ENCODE measurements at places on chromosomes 7 and 10.

GRCh38 chr7:27367179-27367932, 124.8 kb downstream of the EVX1 start:
- DNase-seq, result no peak

DNA sequence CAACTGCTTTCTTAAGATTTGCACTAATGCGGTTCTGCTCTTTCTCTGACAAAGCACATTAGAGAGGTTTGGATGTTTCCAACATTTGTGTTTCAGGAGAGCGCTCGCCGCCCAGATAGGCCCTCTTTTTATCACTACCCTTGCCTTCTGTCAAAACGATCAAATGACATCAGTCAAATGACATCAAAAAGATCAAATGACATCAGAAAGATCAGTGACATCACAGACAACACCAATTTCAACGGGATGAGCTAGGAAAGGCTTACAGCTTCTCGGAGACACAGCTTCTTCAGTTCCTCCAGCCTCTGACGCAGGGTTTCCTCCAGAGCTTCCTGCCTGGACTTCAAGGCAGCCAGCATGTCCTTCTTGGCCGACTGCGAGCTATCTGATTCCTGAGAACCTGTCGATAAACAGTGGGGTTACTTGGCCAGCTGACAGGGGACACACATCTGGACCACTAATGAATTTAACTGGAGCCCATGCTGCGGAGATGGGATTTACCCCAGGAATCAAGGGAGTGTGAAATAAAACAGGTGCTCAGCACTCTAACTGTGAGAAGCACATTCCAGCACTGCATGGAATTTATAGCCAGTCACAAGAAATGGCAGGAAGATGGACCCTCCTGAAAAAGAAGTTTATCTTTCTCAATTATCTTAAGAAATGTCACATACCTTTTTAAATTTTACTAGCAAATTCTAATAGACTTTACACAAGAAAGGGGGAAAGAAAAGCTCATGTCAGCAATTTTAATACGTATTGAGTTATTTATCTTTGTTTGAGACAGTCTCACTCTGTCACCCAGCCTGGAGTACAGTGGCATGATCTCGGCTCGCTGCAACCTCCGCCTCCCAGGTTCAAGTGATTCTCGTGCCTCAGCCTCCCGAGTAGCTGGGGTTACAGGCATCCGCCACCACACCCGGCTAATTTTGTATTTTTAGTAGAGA, 88.2 kb downstream of the PRPF18 start:
- DNase-seq, result no peak

GRCh38 chr10:91043173-91043910, 122.5 kb upstream of the ANKRD1 start:
- peak; percentile 35 for DNase-seq

- no peak for DNase-seq
These were observed 2.1 kb upstream of the ZKSCAN1 start for GRCh38 chr7:100013328-100013676.

- DNase-seq, result no peak
These were observed 235.2 kb downstream of the TMEM26 start for GRCh38 chr10:61217851-61218565.

DNA sequence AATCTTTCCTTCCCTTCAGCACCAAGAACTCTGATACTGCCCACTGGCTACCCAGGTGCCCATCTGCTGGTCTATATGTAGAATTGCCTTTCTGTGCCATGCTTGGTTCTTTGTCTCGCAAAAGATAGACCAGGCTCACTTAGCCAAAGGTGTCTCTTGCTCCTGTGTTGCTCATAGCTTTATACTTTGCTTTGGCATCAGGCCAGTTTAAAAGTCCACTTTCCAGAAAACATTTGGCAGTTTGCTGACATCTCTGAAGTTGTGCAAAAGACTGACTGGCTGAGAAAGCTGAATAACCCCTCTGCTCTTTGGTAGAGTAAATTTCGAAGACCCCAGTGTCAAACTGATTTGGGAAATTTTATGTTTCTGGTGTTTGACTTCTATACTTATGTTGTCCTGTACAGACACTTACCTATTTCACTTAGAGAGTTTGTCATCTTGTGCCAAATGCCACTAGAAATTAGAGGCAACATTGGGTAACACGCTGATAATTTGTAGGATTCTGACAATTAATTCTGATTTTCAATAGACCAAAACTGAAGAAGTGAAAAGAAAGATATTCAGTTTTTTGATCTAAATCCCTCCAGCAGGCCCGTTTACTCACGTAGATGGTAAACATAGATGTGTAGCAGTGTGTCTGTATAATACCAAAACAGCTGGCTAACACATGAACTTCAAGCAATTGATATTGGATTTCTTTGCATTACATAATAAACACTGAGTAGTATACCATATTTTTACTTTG, 91.1 kb downstream of the CPED1 start:
- DNase-seq, result no peak

DNA sequence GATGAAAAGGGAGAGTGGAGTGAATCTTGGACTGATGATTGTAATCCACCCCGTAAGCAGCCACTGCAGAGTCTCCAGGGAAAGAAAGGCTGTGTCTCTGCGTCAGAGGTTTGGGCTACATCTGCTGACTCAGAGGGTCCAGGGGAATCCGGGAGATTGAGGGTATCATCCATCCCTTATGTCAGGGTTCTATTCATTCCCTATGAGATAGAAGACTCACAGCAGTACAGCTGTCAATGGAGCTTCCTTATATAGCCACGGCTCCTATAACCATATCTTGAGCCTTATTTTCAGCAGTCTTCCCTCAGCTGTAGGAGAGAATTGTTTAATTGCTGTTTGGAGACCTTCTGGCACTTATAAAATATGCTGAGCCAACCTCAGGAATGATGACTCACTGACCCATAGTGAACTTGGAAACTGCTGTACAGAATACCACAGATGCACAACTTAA, 558.2 kb upstream of the PFKP start:
- DNase-seq, result peak; percentile 89

GRCh38 chr7:8189625-8190024, 72.3 kb downstream of the ICA1 start:
- no peak for DNase-seq

GRCh38 chr10:13271552-13272163, 28.2 kb downstream of the PHYH start:
- DNase-seq, result peak; percentile 21

- no peak for DNase-seq
These were observed 927 bp upstream of the ALOX5 start for GRCh38 chr10:45373003-45373575.

DNA sequence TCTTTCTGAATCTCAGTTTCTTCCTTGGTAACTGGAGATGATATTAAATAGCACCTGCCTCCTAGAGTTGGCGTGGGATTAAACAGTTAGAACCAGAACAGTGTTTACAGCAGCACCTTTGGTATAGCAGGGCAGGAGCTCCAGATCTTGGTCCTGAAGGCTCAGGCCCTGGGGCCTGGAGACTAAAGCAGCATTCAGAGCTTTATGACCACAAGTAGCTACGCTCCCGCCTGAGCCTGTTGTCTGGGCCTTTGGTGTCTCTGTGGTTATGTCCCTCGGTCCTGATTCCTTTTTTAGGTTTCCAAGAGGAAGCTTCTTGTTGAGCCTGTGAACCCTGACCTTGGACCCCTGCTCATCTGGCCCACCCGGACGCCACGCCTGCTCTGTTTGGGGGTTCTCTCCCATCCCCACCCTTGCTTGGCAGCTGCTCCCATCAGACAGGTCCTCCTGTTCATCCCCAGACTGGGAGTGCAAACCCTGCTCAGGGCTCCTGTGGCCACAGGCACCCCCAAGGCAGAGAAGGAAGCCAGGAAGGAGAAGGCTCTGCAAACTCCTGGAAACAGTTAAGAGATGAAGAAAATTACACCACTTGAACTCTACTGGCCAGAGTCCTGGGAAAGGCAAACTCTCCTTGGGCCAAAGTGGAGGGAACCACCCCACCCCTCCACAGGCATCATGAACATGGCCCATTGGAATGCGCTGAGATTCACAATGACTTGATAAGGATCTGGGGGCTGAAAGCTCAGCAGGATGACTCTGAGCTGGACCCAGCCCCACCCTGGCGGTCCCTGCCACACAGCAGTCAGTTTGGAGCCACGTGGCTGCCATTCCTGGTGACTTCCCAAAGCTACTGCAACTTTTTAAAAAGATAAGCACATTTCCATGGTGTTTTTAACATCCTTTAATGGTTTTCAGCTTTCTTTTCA, 50.1 kb upstream of the TMEM72 start:
- DNase-seq, result peak; percentile 94

DNA sequence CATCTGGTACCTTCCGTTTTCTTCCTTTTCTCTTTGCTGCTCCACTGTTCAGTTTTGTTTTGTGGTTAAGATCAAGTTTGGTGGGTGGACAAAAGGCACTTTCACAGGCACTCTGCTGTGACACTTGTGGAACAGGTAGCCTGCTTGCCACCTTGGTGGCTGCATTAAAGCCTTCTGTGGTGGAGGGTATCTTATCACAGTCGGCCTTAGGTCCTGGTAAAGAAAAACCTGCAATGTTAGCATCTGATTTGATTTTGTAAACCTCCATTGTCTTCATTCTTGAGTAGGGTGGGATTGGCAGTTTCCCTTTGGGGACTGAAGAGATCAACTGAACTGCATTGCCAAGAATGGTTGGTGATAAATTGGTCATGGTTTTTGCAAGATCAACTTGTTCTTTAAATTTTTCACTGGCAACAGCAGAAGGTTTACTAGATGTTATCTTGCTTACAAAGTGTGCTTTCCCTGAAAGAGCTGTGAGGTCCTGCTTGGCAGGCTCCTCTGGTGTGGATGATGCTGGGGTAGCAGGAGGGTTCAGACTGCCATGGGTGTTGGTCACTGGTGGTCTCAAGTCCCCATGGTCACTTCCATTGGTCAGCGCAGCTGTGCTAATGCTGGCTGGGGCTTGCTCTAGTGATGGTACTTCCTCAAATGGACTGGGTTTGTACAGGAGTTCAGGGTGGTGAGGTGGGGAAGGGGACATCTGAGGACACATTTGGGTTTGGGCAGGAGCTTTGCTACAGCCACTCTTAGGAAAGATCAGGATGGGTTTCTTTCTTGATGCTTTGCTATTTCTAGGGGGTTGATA, 182.2 kb downstream of the ZNF438 start:
- DNase-seq, result no peak
